Lung (tissue), 17 donors: ENCODE measurements at places on chromosomes 6 and 20. TPM values are rescaled to one million over a fixed set of nuclear protein-coding genes. Genes with fewer than 3 reads are reported as not detected.

DNA sequence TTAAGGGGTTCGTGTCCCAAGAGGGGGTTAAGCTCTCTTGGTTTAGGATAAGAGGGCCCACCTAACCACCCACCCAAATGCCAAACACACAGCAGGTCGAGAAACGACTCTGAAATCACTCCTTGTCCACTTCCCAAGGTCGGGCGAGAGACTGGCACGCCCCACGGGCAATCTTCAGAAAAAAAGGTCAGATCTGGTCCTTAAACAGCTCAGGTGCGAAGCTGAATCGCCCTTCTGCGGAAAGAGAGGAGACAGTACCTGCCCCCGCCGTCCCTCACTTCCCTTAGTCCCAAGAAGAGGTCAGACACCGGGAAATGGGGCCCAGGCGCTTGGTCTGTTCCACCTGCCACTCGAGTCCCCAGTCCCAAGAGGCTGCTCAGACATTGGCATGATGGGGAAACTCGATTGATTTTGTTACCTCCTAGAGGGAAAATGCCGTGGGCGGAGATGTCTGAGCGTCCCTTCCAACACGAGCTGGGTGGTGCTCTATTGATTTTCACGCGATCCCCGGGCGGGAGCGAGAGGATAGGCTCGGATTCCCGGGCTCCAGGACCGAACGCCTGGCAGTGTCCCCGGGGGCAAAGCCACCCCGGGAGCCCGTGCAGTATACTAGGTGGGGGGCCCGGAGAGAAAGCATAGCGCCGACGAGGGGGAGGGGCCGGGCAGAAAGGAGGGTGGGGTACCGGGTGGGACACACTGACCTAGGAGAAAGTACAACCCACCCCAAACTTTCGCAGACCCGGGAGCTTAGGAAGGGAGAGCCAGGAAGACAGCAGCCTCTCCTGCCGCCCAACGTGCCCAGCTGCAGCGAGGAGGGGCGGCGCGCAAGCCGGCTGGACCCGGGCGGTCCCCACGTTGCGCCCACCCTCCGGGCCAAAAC lies 1.1 kb upstream of the SAMD5 start:
- DNase-seq = peak; percentile 30

The C20orf204 gene
- total RNA-seq = 1.3 TPM

The NR2E1 gene
- total RNA-seq = not detected

The GLP1R gene
- total RNA-seq = 1.3 TPM

DNA sequence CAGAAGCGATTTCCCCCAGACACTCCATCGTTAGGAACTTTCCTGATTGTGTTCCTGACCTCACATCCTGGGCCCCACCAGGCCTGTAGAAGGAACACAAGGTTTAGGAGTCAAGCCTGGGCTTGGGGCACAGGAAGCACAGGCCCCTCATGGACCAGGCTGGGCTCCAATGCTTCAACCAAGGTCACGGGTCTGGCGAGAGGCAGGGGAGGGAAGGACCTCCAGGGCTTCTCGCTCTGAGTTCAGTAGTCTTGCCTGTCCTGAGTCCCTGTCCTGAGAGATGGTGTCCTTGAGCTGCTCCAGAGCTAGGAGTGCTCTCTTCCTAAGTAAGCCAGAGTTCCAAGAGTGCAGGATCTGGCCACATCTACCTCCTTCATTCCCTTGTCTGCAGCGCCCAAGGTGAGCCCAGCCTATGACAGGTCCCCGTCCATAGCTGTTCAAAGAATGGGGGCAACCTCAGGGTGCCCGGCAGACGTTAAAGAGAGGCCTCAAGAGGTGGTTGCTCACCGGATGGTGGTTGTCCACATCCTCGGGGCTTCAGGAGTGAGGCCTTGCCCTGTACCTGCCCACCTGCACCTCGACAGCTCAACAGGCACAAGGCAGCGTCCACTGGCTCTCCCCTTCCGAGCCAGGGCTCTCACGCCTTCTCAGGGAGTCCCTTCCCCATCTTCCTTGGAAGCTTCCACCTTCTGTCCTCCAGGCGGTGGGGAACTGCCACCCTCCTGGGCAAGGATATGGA lies 1.6 kb upstream of the TUBB1 start:
- no peak for DNase-seq

DNA sequence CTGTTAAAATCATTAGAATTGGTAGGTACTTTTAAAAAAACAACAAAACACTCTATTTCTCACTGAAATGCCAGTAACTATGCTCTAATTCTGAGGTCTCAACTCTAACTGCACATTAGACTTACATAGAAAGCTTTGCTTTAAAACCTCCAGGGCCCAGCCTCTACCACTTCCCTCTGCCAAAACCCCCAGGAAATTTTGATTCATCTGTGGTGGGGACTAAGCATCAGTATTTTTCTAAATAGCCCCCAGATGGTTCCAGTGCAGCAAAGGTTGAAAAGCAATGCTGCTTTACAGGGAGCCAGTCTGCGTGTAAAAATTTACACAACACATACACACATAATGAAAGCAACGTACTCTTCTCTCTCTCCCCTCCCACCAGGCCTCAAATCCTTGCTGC lies 3.8 kb downstream of the TBC1D32 start:
- DNase-seq = no peak

- peak; percentile 17 for DNase-seq
Measured at GRCh38 chr6:121851056-121851455, 415.6 kb downstream of the GJA1 start.

DNA sequence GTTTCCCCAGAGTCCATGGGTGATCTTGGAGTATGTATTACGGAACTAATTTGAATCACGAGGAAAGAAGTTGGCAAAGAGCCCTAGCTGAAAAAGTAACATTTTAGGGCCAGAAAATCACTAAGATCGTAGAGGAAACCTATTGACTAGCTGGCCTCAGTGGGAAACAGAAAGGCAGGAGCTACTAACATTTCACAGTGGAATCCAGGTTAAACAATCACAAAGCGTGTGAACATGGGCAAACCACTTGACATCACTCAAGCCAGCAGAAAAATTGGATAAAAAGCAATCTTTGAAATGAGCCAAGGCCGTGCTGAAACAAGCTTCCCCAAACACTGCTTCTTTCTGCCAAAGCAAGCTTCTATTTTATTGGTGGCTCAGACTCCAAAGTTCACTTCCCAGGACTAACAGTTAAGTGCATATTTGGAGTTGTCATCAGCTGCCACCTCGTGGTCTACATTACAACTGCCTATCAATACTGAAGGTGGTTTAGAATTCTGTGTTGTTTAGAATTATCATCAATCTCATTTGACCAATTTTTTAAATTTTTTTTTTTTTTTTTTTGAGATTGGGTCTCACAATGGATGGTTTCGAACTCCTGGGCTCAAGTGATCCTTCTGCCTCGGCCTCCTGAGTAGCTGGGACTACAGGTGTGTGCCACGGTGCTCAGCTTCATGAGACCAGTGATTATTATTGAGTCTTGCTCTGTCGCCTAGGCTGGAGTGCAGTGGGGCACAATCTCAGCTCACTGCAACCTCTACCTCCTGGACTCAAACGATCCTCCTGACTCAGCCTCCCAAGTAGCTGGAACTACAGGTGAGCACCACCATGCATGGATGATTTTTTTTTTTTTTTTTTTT lies 10.6 kb downstream of the RPS10 start:
- peak; percentile 78 for DNase-seq

The KIAA0408 gene
- total RNA-seq = 73.0 TPM

The SIRPG gene
- total RNA-seq = 0.28 TPM

DNA sequence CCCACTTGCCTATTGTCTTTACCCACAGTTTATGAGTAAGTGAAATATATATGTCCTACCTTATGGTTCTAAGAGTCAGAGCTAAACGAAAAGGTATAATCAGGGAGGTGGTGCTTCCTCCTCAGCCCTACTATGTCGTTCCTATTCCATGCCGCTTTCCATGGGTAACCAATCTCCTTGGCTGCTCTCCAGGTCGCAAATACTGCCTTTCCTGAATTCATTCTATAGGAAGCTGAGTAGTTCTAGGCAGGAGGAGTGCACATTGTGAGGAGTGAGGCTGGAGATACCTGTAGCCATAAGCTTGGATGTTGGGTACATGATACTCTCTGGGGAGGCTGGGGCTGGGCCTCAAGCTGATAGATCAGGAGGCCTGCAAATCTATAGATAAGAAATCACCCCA lies 5.8 kb downstream of the IL20RA start:
- DNase-seq = no peak

DNA sequence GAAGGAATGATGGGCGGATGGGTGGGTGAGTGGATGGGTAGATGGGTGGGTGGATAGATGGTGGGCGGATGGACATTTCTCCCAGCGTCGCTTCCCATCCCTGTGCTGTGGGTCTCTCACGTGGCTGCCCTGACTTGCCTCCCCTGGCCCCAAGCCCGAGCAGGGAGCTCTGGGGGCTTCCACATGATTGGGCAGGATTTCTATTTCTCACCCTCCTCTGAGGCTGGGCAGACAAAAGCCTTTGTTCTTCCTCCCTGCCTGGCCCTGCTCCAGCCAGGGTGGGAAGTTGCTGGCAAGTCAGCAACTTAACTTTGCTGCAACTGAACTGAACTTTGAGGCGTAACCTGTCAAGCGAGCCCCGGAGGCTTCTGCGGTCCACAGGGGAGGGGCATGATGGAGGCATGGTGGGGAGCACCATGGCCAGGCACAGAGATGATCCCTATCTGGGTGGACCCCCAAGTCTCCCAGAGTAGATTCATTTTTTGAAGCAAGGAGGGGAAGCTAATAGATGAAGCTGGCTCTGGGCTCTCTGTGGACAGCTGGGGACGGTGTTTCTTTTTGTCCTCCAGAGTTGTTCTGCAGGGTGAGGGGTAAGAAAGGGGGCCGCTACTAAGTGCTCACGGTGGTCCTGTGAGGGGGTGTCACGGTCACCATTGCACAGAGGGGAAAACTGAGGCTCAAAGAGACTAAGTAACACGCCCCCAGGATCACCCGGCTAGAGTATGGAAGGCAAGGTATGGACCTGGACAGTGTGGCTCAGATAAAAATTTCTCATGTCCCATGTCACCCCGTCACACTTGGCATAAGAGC lies 140.1 kb downstream of the CEBPB start:
- peak; percentile 87 for DNase-seq

GRCh38 chr20:23119456-23120216 lies 33.5 kb upstream of the CD93 start:
- DNase-seq = no peak

The WFDC10A gene
- total RNA-seq = not detected

The HDDC2 gene
- 34.6 TPM for total RNA-seq

DNA sequence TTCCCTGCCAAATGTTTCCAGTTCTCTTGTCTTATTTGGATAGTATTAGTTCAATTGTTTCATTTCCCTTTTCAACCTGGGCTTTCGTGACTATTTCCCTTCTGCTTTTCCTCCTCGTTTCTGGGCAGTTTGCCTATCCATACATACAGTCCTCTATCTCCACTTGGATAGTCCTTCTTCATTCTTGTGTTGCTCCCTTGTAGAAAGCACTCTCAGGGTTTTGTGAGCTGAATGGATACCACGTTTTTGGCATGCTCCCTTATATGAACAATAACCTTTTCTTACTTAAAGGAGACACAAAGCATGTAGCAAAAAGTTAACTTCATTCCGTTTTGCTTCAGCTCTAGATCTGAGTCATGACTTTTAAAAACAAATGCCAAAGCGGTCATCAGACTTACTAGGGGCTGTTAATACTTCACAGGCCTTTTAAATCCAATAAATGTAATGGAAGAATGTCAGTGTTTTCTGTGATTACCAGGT lies 16.6 kb downstream of the CRYBG1 start:
- no peak for DNase-seq

DNA sequence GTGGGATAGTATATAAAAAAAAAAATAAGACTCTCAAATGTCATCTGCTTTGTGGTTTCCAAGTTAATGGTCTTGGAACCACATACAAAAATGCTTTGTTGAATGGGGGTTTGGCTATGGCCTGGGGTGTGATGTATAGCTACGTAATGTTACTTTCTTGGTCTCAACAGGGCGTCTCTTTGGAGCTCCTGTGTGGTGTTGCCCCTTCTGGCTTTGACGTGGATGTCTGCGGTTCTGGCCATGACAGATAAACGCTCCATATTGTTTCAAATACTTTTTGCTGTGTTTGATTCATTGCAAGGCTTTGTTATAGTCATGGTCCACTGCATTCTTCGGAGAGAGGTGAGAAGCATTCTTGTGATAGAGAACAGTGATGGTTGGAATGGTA lies 457.7 kb downstream of the LMBRD1 start:
- no peak for DNase-seq

The RALGAPB gene
- total RNA-seq = 30.5 TPM

DNA sequence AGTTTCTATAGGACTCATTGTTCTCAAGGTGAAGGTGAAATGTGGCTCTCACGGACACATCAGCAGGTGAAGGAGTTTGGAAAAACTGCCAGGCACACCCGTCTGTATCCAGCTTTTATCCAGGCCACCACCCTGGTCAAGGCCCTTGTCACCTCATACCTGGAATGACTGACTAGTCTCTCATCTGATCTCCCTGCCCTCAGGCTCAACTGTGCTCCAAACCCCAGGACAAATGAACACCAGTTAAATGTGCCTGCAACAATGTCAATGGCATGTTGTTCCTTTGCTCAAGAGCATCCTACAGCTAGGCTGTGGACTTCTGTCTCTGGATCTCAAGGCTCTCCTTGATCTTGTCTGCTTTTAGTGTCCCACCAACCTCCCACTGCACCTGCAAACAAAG lies 47.6 kb upstream of the DSP start:
- DNase-seq = no peak

DNA sequence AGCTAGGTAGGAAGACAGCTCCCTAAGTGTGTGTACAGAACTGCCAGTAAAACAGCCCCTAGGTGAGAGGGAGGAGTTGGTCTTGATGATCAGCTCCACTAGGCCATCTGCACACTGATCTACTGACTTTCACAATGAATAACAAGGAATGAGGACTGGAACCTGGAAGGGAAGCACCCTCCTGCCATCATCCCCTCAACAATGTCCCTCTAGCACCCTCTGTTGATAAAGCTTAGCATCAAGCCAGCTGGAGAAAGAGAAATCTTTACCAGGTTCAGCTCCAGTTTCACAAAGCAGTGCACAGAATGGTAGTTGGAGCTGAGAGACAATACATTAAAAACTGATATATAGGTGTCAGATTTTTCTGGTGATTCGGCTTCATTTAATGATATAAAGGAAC lies 57.2 kb upstream of the IRAK1BP1 start:
- peak; percentile 28 for DNase-seq

- DNase-seq = no peak
Measured at GRCh38 chr6:118761645-118762044, 110.3 kb upstream of the CEP85L start.

DNA sequence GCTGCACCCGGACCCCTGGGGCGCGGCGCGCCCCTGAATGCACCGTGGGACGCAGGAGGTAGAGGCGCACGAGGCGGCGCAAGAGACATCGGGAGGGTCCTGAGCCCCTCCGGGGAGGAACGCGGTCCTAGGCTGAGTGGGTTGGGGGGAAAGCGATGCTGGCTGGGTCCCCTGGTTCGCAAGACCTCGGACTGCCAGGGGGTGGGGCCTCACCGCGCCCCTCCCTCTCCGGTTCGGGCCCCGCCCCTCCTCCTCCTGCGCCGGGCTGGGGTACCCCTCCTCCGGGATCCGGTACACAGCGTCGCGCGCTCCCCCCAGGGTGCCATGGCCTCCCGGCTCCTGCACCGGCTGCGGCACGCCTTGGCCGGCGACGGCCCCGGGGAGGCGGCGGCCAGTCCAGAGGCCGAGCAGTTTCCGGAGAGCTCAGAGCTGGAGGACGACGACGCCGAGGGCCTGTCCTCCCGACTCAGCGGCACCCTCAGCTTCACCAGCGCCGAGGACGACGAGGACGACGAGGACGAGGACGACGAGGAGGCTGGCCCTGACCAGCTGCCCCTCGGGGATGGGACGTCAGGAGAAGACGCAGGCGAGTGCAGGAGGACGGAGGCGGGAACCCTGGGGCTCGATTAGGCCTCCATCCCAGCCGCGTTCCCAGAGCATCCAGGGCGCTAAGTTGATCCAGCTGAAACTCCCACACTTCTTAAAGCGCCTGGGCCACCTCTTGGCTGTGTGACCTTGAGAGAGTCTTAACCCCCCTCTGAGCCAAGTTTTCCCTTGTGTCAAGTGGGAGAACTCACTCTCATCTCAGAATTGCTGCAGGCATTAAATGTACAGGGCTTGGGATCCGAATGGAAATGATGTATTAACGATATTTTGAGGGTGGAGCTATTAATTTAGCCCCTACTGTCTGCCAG lies 541 bp downstream of the SNX21 start:
- peak; percentile 91 for DNase-seq
